ENCODE measurements at places on chromosomes 7 and 10. TPM values are rescaled to one million over a fixed set of nuclear protein-coding genes. Genes with fewer than 3 reads are reported as not detected.

Gene ZNF425
- polyA plus RNA-seq: 8.6 TPM

Gene BCAP29
- 54.4 TPM for polyA plus RNA-seq

Gene UPK3B
- polyA plus RNA-seq: 1.1 TPM

Gene SLC29A3
- polyA plus RNA-seq: 7.0 TPM

Gene SLC29A4
- 17.1 TPM for polyA plus RNA-seq

Gene PRXL2A
- polyA plus RNA-seq: 118 TPM

Gene CTAGE8
- 12.3 TPM for polyA plus RNA-seq

Gene CHN2
- polyA plus RNA-seq: 19.0 TPM

Gene GSTO1
- polyA plus RNA-seq: 87.5 TPM

Gene MICU1
- polyA plus RNA-seq: 79.2 TPM
